SIG-M5 (cell line): ENCODE measurements at places on chromosomes 3 and 15.
A peak's percentile ranks its signal among the peaks of the same experiment; 100 is the strongest.

DNA sequence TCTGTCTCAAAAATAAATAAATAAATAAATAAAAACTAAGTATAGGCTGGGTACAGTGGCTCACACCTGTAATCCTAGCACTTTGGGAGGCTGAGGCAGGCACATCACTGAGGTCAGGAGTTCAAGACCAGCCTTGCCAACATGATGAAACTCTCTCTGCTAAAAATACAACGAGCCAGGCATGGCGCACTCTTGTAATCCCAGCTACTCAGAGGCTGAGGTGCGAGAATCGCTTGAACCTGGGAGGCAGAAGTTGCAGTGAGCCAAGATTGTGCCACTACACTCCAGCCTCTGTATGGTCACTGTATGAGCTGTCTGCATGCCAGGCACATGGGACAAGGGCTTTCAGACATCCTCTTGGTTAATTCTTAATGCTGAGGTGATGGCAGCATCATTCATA lies 28.7 kb downstream of the TIPIN start:
- no peak for DNase-seq

DNA sequence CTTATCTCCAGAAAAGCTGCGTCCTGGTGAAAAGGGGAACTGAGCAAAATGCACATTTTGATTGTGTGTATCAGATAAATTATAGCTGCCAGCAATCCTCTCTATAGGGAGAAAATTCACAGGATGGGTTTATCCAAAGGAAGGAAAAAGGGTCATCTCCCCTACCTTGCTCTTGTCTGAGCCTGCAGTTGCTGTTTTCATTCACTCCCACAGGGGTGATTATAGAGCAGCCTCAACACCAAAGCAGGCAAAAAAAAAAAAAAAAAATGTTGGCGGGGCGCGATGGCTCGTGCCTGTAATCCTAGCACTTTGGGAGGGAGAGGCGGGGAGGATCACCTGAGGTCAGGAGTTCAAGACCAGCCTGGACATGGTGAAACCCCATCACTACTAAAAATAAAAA lies 333.7 kb downstream of the ROBO2 start:
- DNase-seq: no peak

GRCh38 chr15:48966595-48967301 lies 3.0 kb upstream of the SHC4 start:
- DNase-seq: peak; percentile 56

- no peak for DNase-seq
These were observed 28.5 kb downstream of the CALML4 start for GRCh38 chr15:68176601-68177000.

GRCh38 chr3:196207833-196208607 lies 3.2 kb downstream of the ZDHHC19 start:
- DNase-seq: no peak

GRCh38 chr15:87573534-87573933 lies 683.0 kb downstream of the NTRK3 start:
- DNase-seq: no peak

GRCh38 chr3:134326760-134327593 lies 47.3 kb downstream of the AMOTL2 start:
- DNase-seq: no peak

GRCh38 chr3:12797892-12798558 lies 1.5 kb downstream of the CAND2 start:
- no peak for DNase-seq
